CD4-positive, alpha-beta T cell treated with Interferon gamma for 1 hour (primary cell): ENCODE measurements at places on chromosomes 2 and 18.
A peak's percentile ranks its signal among the peaks of the same experiment; 100 is the strongest.

DNA sequence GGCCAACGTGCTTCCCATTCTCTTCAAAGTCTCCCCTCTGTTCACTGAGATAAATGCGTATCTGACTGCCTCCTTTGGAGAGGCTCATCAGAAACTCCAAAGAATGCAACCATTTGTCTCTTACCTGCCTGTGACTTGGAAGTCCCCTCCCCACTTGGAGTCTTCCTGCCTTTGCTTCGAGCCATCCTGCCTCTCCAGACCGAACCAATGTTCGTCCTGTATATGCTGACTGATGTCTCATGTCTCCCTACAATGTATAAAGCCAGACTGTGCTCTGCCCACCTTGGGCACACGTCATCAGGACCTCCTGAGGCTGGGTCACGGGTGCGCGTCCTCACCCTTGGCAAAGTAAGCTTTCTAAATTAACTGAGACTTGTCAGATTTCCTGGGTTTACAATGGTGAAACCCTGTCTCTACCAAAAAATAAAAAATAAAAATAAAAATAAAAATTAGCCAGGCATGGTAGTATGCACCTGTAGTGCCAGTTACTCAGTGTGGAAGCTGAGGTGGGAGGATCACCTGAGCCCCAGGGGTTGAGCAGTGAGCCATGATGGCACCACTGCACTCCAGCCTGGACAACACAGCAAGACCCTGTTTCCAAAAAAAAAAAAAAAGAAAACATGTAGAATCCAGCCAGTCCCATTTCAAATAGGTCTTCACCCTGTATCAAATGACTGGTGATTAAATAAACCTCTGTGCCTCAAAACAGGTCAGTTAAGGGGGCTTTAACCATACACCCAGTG is 29.0 kb downstream of the HDLBP start:
- DNase-seq: no peak

GRCh38 chr2:173858291-173858731 is 106.9 kb downstream of the SP3 start:
- DNase-seq: no peak

DNA sequence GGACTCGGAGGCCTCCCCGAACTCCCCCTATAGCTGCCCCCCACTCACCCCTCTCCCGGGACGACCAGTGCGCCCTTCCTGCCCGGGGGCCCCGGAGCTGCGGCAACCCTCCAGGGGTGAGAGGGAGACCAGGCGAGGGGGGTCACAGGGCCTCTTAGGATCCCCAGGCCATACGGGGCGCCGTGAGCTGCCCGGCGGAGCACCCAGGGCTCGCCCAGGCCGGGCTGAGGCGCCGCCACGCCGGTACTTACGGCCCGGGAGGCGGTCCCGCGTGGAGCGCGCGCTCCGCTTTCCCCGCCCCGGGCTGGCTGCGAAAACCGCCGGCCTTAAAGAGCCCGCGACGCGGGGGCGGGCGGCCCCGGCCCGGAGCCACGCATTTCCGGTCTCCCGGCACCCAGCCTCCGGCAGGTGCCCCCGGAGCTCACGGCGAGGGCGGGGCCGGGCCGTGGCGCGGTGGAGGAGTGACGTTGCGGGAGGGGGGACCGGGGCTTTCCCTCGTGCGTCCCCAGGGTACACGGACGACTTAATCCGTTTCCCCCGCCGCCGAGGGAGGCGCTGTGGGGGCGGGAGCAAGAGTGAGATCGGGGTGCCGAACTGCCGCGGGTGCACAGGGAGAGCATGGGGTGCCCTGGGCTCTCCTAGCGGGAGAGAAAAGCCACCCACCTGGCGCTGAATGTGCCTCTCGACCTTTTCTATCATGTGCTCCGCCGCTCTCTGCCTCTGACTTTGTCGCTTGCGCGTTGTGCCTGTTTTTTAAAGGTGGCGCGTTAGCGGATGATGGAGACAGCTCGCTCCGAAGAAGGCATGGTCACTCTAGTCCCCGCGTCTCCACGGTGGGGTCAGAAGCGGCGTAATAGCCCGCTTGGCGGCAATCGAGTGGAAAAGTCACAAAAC is at the start of gene METTL21A:
TSS of gene METTL21A (minus strand) at position 381 of the 894 bp plus-strand sequence. CDS start 1,019 bp downstream, outside the sequence.
- DNase-seq: peak; percentile 97

DNA sequence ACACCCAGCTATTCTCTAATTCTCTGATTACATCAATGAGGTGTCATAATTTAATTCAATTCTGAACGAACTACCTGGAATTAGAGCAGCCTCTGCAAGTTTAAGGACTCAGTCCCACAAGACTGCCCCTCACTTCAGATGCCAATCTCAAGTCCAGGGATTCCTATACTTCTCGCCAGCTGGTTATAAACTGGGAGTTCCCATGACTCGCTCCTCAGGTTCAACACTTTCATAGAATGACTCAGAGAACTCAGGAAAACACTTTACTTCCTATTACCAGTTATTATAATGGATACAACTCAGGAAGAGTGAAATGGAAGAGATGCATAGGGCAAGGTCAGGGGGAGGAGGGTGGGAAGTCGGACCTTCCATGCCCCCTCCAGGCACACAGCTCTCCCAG is 112.3 kb upstream of the ATP5MC3 start:
- no peak for DNase-seq

GRCh38 chr2:64942693-64943092 is 46.5 kb upstream of the SLC1A4 start:
- no peak for DNase-seq

- DNase-seq: no peak
Observed at GRCh38 chr2:194539425-194539824, 1117.6 kb upstream of the SLC39A10 start.

DNA sequence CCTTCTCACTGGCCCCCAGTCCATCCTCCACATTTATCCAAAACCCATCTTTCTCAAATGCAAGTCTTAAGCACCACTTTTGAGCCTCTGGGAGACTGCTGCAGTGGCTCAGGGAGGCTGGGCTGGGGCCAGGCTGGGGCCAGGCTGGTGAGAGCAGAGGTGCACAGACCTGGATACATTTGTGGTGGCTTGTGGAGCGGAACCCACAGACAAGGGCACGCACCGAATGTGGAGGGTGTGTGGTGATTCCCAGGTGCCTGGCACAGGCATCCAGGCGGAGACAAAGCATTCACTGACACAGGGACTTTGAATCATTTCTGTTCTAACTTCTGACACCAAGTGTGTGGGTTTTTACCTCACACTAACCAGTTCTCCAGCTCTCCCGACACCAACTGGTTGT is 42.2 kb upstream of the MGAT4A start:
- no peak for DNase-seq

DNA sequence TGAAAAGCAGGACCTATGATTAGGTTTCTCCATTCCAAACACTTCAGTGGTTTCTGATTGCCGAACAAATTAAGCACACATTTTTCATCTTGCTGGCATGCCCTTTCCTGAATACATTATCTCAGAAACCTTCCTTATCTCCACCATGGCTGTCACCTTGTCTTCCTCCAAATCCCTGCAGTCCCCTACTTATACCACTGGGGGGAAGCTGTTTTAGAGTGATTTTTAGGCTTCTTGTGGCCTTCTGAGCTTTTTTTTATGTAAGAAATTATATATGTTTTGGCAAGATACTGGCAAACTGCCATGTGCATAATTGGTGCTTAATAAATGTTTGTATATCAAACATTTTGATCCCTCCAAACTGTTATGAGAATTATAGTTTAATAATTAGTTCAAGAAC is 229.2 kb downstream of the MYT1L start:
- DNase-seq: no peak

DNA sequence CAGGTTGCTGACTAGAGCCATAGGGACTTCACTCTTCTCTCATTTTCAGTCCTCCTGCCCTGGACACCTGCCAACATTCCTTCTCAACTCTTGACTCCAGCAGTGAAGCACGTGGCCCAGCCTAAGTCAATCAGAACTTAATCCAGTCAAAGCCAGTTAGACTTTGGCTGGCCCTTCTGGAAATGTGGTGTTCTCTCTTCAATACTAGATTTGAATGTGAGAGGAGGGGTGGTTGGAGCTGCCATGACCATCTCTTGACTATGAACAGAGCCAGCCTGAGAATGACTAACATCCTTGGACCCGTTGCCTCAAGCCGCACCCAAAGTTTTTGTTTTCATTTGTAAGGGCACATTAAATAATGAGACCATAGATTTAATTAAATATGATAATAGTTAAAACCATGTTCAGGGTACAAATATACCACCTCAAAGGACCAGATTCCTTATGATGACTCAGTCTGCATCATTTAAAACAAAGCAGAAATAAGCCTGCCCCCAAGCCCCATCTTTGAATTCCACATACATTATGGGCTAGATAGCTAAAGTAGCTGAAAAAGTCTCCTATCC is 49.7 kb upstream of the RASGRP3 start:
- no peak for DNase-seq

- no peak for DNase-seq
Observed at GRCh38 chr18:25651553-25651952, 299.6 kb upstream of the ZNF521 start.

DNA sequence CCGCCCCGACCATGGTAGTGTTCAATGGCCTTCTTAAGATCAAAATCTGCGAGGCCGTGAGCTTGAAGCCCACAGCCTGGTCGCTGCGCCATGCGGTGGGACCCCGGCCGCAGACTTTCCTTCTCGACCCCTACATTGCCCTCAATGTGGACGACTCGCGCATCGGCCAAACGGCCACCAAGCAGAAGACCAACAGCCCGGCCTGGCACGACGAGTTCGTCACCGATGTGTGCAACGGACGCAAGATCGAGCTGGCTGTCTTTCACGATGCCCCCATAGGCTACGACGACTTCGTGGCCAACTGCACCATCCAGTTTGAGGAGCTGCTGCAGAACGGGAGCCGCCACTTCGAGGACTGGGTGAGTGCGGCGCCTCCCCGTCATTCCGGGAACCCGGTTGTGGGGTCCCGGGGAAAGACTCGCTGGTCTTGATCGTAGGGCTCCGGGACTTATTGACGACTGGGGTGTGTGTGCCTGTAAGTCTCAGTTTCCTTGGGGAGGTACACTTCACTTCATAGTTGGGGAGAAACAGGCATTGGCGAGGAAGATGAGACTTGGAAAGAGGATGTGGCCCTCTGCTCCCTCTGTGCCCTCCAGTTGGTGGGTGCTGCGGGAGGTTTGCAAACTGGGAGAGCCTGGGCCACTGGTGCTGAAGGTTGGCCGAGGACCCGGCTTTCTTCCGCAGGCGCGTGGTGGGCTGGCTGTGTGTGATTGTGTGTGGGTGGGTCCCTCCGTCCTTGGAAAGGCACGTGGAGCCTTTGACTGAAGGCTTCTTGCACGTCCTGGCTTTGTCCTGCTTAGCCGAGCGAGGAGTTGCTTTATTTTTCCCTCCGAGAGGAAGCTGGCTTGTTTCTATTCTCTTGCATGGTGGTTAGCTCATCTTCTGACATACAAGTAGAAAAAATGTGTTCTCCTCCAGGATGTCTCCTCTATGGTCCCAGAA is 886 bp downstream of the PRKCE start:
- no peak for DNase-seq

DNA sequence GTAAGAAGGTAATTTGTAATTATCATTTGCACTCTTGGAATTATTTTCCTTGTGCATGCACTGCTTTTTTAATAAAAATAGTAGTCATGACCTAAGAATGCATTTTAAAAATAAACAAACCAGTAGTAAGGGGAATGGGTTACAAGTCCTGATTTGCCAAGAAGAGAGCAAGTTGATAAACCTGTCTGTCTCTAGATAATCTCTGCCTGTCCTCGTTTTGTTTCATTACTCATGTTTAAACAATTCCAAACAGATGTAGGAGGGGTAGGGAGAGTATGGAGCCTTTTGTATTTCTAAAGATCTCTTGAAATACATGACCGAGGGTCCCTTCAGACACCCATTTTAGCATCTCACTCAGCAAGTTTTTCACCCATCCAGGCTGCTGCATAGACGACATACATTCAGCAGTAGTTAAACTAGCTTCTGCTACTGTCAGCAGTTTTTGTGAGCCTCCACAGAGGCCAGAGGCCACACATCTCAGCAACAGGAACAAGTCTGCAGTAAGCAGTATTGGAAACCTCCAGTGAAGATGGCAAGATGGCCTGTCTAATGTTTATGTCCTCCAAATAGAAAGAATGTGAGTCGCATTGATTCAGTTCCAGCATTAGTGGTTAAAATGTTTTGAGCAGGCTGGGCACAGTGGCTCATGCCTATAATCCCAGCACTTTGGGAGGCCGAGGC is 2.3 kb upstream of the EXOC6B start:
- DNase-seq: no peak
